ENCODE measurements at places on chromosomes 2 and 18.

GRCh38 chr2:207243601-207244000 lies 77.9 kb upstream of the KLF7 start:
- no peak for DNase-seq

GRCh38 chr18:37571266-37571665 lies 5.7 kb upstream of the CELF4 start:
- no peak for DNase-seq

DNA sequence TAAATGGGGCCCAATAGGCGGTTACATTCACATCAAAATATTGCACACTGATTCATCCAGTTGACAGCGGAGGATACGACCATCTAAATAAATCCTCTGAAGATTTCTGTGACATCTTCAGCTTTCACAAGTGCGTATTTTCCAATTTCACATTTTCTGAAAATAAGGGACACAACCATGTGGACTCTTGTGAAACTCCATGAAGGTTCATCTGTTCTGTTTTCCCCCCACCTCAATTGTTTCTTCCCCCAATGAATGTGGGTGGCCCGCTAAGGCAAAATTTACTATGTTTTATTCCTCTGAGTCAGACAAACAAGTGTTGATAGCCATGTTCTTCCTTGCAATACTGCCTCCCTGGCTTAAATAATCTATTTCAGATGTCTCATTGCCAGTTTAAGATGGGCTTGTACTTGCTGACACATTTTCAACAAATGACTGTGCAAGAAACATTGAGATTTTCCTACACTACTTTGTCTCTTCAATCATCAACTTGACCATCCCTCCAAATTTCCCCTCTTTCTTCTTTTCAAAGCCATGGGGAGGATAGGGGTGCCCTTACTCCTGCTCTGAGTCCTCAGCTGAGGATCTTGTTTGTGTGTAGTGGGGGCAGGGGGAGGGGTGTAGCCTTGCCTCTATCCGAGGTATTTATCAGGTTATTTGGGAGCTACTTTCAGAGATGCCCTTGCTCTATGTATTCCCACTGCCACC lies 78.2 kb downstream of the BCL11A start:
- no peak for DNase-seq

- DNase-seq: no peak
Observed at GRCh38 chr2:238973038-238973739, 125.3 kb downstream of the TWIST2 start.

- no peak for DNase-seq
Observed at GRCh38 chr2:108377815-108378630, at the start of gene SULT1C4. TSS of gene SULT1C4 (plus strand) at chr2:108377954. CDS start at chr2:108378338, 384 bp downstream.

DNA sequence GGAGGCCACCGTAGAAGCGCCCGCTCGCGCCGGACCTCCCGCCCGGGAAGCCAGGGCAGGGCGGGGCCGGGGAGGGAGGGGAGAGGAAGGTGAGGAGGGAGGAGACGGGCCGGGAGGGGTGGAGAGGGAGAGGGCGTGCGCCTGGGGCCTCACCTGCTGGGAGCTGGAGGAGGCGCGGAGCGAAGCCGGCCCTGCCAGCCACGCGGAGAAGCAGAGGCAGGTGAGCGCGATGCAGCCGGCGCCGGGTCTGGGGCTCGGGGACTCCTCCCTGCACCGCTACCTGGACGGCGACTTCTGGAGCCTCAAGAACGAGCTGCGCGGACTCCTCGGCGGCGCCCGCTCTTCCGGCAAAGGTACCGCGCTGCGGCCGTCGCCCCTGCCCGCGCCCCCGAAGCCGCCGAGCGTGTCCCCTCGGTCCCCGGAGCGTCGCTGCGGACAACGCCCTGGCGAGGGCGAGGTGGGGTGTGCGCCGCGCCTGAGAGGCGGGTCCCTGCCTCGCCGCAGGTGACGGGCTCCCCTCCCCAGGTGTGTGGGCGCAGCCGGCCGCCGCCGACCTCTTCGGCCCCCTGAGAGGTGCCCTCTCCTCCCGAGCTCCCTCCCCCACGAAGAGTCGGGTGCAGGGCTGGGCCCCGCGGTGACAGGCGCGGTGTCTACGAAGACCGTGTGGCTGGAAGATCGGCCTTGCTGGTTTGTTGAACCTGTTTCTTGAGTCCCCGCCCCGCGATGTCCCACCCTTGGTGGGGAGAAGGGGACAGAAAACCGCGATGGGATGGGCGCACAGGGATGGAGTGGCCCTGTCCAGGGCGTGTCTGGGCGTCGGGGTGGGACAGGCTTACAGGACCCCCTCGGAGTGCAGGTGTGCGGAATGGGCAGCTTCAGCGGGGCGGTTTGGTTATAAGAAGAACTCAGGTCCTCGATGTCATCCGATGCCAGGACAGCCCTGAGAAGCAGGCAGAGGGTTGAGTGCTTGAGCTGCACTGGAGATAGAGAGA lies at the start of gene ACOXL:
Gene ACOXL, plus strand, starts transcription at position 152 of the 992 bp plus-strand sequence. CDS start 35,817 bp downstream, outside the sequence.
- DNase-seq: no peak

DNA sequence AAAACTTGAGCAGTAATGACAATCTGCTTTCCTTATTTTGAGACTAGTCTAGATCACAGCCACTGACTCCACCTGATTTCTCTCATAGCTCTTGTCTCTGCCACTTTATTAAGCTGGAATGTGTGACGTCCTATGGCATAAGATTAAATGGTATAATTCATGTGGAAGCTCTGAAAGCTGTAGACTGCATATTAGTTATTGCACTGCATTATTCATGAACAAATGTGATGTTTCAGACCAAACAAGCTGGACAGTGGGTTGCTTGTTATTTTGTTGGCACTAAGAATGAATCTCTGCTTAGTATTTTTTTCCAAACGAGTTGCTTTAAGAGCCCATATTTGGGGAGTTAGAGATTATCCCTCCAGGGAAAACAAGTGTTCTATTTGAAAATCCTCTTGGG lies 1218.5 kb downstream of the SUCLG1 start:
- DNase-seq: no peak

DNA sequence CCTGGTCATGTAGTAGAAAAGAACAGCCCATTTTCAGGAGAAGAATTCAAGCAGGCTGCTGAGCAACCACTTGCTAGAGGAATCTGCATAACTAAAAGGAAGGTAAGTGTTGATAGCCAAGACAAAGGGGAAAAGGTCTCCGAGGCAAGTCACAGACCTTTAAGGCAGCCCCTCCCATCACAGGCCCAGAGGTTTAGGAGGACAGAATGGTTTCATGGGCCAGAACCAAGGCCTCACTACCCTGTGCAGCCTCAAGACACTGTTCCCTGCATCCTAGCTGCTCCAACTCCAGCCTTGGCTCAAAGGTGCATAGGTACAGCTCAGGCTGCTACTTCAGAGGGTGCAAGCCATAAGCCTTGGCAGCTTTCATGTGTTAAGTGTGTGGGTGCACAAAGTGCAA lies 238.6 kb upstream of the CYP26B1 start:
- DNase-seq: no peak
